ENCODE measurements at places on chromosomes 12 and 14.

- no peak for DNase-seq
Measured at GRCh38 chr14:33045760-33046159, 107.1 kb downstream of the NPAS3 start.

DNA sequence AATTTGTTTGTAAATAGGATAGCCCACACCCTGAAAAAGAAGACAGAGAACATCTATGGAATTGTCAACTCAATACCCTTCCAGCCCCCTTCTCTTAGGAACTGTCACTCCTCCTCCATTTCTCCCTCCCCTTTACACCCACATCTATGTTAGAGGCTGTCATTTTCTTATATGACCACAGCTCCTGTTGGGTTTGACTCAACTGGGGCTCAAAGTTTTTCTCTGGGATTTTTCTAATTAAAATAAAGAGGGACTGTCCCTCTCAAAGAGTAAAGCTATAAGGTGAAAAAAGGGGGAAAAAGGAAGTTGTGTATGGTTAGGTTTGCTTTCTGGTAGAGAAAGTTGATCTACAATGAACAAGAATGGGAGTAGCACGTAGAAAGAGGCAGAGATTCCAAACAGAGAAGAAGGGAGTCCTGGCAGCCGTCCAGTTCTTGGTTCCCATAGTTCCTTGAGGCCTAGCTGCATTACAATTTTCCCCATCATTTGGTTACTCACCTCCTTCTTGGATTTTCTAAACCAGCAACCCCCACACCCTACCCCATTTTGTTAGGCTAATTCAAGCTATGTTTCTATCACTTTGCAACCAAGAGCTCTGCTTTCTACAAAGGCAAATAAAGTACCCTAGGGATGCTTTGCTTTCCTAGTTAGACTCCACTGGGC is 44.3 kb upstream of the STK38L start:
- DNase-seq, result no peak

- DNase-seq, result peak; percentile 9
Measured at GRCh38 chr12:111597831-111598636, 1.1 kb downstream of the ATXN2 start.

GRCh38 chr12:132517013-132517739 is 27.2 kb downstream of the FBRSL1 start:
- DNase-seq, result no peak

- DNase-seq, result no peak
Measured at GRCh38 chr14:21227981-21228380, 41.3 kb downstream of the HNRNPC start.

GRCh38 chr12:108046650-108047049 is 82.4 kb upstream of the WSCD2 start:
- no peak for DNase-seq

GRCh38 chr12:23816394-23816851 is 133.0 kb downstream of the SOX5 start:
- no peak for DNase-seq

- no peak for DNase-seq
Measured at GRCh38 chr12:113359133-113359938, 949 bp downstream of the PLBD2 start.

DNA sequence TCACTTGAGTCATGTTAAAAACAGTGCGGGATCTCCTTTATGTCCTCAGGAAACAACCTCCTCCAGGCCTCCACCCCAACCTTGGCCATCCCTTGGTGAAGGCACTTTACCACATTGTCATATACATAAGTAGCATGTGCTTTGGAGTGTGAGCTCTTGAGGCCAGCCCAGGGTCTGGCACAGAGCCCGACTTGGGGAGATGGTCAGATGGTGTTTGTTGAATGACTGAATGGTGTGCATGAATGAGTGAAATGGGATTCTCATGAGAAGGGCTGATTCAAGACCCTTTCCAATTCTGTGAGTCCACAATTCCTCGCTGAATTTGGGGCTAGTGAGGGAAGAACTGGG is 52.9 kb upstream of the DLK1 start:
- DNase-seq, result no peak

DNA sequence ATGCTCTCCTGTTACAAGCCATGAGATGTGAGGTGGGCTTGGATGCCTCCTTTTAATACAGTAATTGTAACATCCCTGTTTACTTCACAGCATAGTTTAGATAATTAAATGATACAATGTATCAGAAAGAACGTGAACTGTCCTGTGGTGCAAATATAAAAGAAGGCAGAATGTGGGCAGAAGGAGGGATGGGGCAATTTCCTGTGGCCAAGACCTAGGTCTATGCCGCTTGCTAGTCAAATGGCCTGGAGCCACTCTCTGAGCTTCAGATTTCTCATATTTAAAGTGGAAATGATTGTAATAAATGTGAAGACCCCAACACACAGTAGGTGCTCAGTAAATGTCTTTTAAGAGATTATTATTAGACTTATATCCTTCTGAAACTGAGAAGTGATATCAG is 24.0 kb upstream of the EVL start:
- no peak for DNase-seq

DNA sequence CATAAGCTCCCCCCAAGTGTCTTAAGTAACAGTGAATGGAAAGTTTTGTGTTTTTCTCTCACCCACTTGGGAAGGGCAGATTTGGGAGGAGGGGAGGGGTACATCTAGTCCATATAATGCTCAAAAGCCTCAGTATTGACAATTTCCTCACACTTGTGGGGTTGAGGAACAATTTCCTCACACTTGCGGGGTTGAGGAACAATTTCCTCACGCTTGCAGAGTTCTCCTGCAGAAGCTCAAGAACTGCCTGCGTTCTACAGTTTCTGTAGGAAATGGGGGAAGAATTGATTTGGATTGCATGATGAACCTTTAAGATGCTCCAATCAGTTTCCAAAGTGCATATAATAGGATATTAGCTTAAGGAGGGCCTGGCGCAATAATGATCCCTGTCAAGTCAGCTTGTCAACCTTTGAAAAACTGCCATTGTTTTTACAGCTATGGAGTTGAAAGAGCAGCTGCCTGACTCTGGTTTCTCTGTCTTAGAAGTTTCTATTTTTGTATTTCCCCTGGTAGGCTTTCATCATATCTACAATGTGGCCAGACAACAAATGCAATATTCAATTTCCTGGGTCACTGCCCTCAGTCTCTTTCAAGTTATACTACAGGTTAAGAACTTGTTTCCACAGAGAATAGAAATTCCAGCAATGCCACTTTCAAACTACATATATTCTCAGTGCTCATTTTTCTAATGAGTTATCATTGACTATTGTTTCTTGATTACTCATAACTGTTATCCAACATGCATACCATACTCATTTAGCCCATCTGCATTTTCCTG is 66.5 kb downstream of the PLEKHG7 start:
- no peak for DNase-seq

- DNase-seq, result no peak
Measured at GRCh38 chr14:35050652-35051051, 4.6 kb downstream of the FAM177A1 start.

- DNase-seq, result no peak
Measured at GRCh38 chr14:92692822-92693226, 55.6 kb downstream of the LGMN start.

DNA sequence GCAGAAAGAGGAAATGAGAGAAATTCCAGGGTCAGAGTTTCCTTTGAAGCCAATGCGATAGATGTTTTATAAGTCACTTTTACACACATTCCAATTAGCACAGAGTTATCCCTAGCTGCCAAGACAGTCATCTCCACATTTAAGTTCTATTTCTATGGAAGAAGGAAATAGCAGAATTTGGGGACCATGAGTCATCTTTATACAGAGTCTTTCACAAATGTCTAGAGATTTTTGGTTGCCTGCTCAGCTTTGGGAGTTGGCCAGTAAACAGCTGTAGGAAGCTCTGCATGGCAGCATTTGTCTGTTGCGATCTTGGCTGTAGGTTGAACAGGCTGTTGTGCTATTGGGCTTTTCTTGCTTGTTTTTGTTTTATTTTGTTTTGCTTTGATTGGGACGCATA is 884.3 kb downstream of the GALC start:
- no peak for DNase-seq

DNA sequence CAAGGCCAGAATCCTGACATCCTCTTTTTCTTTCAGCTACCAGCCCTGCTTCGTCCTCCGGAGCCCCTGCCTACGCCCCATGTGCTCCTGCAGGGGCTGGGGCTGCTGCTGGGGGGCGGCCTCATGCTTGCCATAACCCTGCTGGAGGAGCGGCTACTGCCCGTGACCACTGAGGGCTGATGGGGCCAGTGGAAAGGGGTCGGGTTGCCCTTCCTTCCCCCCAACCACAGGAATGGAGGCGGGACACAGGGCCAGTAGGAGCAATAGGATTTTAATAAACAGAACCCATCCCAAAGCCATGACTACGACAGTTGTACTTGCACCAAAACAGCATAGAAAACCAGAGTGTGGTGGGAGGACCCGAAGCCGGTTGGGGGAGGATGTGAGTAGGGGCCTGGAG is 7.7 kb downstream of the SLC39A5 start:
- no peak for DNase-seq

DNA sequence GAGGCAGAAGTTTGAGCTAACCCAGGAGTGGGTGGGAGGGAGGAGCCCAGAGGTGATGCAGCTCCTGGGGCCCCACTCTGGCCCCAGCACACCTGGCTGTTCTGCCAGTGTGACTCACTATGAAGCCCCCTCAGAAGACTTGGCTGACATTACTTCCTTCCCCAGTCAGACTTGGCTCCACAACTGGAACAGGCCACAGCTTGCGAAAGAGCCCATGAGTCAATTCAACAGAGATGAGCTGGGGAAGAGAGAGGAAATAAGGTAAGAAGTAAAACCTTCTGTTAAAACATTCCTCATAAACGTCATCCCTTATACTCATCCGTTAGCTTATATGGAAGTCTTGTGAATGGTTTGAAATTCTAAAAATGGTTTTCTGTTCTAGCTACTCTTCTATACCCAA is 245.9 kb downstream of the ADAMTS20 start:
- no peak for DNase-seq

- no peak for DNase-seq
Measured at GRCh38 chr14:104328607-104329006, 190.2 kb downstream of the KIF26A start.

- no peak for DNase-seq
Measured at GRCh38 chr12:56071648-56072047, 8.3 kb upstream of the ERBB3 start.

GRCh38 chr12:96812153-96812552 is 94.9 kb upstream of the NEDD1 start:
- no peak for DNase-seq

GRCh38 chr12:46382408-46382963 is 9.9 kb upstream of the SLC38A2 start:
- DNase-seq, result no peak

DNA sequence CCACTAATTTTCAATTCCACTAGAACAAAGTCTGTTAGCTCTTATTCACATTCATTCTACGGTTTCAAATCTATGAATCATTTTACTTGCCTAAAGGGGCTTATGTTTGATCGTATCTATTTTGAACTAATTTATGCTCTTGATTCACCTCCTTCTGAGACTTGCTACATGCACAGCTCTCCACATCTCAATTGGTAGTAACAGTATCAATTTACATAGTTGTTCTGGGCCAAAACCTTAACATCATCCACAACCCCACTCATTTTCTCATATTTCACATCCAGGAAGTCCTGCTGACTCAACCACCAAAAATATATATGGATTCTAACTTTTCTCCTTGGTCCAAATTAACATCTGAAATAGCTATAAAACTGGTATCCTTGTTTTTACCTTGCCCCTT is 208.6 kb downstream of the RASSF9 start:
- no peak for DNase-seq
